ENCODE measurements at places on chromosomes 1 and 21. TPM values are rescaled to one million over a fixed set of nuclear protein-coding genes. Genes with fewer than 3 reads are reported as not detected.

Gene TRAF3IP3
- 241 TPM for total RNA-seq

Gene SELP
- total RNA-seq = 1.0 TPM

Gene CNR2
- total RNA-seq = 1.5 TPM

Gene ASTN1
- 0.24 TPM for total RNA-seq

- no peaks in the 10 kb centered on the region for H3K36me3 ChIP-seq
- DNase-seq = no peak
- no peaks in the 10 kb centered on the region for H3K27me3 ChIP-seq
- no peaks in the 10 kb centered on the region for H3K4me1 ChIP-seq
- no peak overlapping the region for H3K4me3 ChIP-seq
Observed at GRCh38 chr1:4079815-4080214, 179.7 kb upstream of the C1orf174 start.

GRCh38 chr1:28976248-28976647, 61.9 kb downstream of the EPB41 start:
- peaks cover 4% of the 10 kb centered on the region for H3K4me1 ChIP-seq
- no peaks in the 10 kb centered on the region for H3K27me3 ChIP-seq
- no peak overlapping the region for H3K27ac ChIP-seq
- H3K36me3 ChIP-seq = no peaks in the 10 kb centered on the region

- H3K4me3 ChIP-seq = no peak overlapping the region
- no peak overlapping the region for H3K27ac ChIP-seq
- no peak for DNase-seq
- peaks cover 9% of the 10 kb centered on the region for H3K27me3 ChIP-seq
- no peaks in the 10 kb centered on the region for H3K36me3 ChIP-seq
Observed at GRCh38 chr21:44444286-44444931, 10.9 kb upstream of the LRRC3 start.

- H3K36me3 ChIP-seq = peaks cover 7% of the 10 kb centered on the region
- no peaks in the 10 kb centered on the region for H3K27me3 ChIP-seq
- no peak overlapping the region for H3K4me3 ChIP-seq
- peaks cover 14% of the 10 kb centered on the region for H3K4me1 ChIP-seq
Observed at GRCh38 chr1:20663969-20664715, 3.0 kb upstream of the DDOST start.

GRCh38 chr21:39968010-39968409, 100.8 kb downstream of the PCP4 start:
- H3K4me3 ChIP-seq = no peak overlapping the region
- H3K27ac ChIP-seq = no peak overlapping the region
- no peaks in the 10 kb centered on the region for H3K27me3 ChIP-seq
- no peaks in the 10 kb centered on the region for H3K4me1 ChIP-seq

DNA sequence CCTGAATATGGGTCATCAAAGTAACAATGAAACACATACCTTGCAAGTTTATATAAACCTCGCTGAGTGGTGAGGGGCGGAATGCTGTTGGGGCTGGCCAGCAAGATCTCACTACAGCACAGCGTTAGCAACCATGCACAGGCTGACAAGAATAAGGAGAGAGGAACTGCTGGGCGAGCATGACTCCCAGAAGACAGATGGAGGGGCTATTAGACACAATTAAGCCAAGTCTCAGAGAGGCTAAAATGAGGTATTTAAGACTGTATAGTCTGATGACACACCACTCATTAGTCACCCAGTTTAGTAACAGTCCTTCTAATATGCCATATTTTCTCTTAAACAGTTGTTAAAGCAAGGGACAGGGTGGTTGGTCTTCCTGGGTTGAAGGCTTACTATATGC, 340.2 kb upstream of the NR5A2 start:
- DNase-seq = no peak
- no peaks in the 10 kb centered on the region for H3K27me3 ChIP-seq
- H3K4me3 ChIP-seq = no peak overlapping the region
- no peak overlapping the region for H3K27ac ChIP-seq
- no peaks in the 10 kb centered on the region for H3K4me1 ChIP-seq

- H3K4me3 ChIP-seq = no peak overlapping the region
- peaks cover 45% of the 10 kb centered on the region for H3K4me1 ChIP-seq
- H3K36me3 ChIP-seq = peaks cover 78% of the 10 kb centered on the region
Observed at GRCh38 chr1:27416387-27417111, 24.1 kb downstream of the GPR3 start.

DNA sequence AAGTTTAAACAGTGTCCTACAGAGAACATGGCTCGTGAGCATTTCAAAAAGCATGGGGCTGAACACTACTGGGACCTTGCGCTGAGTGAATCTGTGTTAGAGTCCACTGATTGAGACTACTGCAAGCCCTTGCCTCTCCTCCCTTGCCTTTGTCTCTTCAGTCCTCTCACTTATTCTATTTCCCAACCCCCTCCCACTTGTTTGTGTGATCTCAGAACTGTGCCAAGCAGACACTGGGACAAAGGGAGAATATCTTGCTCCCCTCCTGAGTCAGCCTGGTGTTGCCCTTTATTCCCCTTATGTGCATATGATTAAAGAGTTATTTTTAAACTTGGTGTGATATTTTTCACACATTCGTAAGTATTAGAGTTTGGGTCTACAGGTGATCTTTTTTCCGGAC, 11.1 kb upstream of the RPRD2 start:
- no peaks in the 10 kb centered on the region for H3K27me3 ChIP-seq
- no peaks in the 10 kb centered on the region for H3K4me1 ChIP-seq
- H3K27ac ChIP-seq = no peak overlapping the region

- peaks cover 5% of the 10 kb centered on the region for H3K4me1 ChIP-seq
- no peaks in the 10 kb centered on the region for H3K36me3 ChIP-seq
- H3K27ac ChIP-seq = no peak overlapping the region
Observed at GRCh38 chr1:247376659-247377058, 39.3 kb upstream of the NLRP3 start.

DNA sequence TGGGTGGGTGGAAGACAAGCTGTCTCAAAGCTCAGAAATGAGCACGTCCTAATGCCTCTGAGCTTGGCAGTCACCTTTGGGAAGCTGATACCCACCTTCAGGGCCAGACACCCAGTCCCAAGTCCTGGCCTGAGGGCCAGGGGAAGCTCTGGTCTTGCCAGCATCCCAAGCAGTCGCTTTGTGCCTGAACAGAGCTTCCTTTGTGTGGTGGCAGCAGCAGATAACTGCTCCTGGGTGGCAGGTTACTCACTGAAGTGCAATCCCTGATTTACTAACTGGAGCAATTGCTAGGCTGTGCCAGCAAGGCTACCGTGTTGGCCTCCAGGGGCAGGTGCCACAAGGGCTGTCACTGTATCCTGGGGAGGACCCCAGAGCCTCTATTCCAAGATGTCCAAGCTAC, 40.4 kb upstream of the GRHL3 start:
- H3K27me3 ChIP-seq = no peaks in the 10 kb centered on the region

GRCh38 chr1:97160818-97161217, 439.2 kb downstream of the PTBP2 start:
- H3K27me3 ChIP-seq = no peaks in the 10 kb centered on the region
- H3K27ac ChIP-seq = no peak overlapping the region
- no peaks in the 10 kb centered on the region for H3K36me3 ChIP-seq
- no peaks in the 10 kb centered on the region for H3K4me1 ChIP-seq
- no peak for DNase-seq
- H3K4me3 ChIP-seq = no peak overlapping the region

Measured in thymus (tissue), 14 donors.